ENCODE measurements at places on chromosomes 6 and 20.

DNA sequence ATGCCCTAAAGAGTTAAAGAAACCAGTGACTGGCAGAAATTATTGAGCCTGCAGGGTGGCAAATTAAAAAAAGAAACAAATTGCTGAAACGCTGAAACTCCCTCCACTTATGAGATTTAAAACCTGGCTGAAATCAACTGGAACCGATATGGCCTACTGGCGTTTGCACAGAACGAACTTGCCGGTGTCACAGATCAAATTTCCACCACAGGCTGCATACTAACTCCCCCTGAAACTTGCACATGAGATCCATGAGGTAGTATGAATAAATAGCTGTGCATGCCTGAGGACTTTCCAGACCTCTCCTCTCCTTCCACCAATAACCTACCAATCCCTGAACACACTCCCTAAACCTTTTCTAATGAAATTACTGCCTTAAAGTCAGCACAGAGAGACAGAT is 150.4 kb downstream of the RNGTT start:
- no peak for DNase-seq

- DNase-seq: peak; percentile 81
Measured at GRCh38 chr6:44062105-44062770, 65.0 kb downstream of the MRPL14 start.

DNA sequence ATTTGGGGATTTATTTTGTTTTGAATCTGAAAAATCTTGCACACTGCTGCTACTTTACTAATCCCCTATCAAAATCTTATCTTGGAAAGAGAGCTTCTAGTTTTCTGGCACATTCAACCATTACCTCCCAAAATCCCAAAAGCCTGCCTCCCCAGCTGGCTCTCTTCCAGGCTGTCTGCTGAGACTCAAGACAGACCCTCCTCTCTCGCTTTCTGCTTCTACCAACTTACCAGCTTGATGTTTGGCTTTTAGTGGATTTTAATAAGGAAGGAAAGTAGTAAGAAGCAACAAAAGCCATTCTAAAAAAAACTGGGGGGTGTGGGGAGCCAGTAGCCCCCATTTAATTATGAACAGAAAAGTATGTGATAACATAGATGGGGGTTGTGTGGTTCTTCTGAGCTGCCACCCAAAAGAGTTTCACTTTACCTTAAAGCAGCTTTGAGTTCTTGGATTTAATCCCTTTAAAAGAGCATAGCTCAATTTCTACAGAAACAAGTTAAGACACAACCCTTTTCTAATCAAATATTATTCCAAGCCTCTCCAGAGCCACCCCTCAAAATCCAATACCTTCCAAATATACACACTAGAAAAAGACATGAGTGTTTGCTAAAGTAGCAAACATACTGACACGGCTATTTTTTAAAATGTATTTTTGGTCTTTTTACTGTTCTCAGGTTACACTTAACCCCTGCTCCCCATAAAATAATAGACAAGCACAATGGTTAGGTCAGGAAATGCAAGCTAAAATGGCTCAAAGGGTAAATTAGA is 71.7 kb downstream of the ATP9A start:
- DNase-seq: no peak

DNA sequence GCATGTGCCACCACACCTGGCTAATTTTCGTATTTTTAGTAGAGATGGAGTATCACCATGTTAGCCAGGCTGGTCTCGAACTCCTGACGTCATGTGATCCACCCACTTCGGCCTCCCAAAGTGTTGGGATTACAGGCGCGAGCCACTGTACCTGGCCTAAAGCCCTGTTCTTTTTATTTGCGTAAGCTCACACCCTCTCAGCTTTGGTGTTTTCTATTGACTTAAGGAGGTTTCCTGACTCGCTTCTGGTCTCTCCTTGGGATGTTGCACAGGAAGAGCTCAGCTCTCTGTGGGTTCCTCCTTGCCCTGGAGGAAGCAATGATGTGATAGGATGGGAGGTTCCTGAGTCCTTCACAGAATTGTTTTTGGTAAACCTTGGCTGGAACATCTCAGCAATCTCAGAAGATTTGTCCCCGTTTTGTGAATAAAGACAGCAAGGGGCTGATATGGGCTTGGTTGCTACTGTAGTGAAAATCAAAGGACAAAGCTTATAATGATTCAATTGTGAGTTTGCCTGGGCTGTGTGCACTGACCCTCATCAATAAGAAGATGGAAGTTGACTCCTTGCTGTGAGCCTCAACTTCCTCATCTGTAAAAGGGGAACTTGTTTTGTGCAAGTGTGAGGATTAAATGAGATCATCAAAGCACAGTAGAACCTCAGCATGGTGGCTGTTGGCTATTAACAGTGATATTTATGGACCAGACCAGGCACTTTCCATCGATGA is 27.0 kb downstream of the TOX2 start:
- DNase-seq: peak; percentile 66

GRCh38 chr6:131937703-131938631 is 13.2 kb downstream of the CCN2 start:
- DNase-seq: peak; percentile 62

GRCh38 chr20:56316051-56316450 is 42.7 kb upstream of the FAM210B start:
- DNase-seq: no peak

Measured in epithelial cell of esophagus (primary cell).